CD4-positive, alpha-beta T cell treated with Interleukin-15 for 4 hours (primary cell): ENCODE measurements at places on chromosomes 6 and 20.

GRCh38 chr20:52279706-52280105, 88.1 kb upstream of the ZFP64 start:
- DNase-seq = no peak

DNA sequence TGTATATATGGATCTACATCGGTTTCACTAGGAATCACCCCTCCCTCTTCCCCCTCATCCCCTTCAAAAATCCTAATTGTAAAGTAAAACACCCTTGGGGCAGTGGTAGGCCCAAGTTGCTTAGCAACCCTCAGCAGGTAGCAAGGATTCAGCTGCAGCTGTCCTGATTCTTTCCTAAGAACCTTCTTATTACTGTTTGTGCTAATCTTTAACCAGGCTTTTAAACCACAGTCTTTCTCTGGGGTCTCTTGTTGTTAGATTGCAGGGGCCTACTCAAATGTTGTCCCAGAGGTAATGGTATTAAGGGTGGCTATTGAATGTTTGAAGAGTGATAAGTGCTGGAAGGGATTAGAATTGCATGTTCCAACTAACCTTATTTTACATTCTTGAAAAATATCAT, 46.4 kb downstream of the PRL start:
- DNase-seq = no peak

DNA sequence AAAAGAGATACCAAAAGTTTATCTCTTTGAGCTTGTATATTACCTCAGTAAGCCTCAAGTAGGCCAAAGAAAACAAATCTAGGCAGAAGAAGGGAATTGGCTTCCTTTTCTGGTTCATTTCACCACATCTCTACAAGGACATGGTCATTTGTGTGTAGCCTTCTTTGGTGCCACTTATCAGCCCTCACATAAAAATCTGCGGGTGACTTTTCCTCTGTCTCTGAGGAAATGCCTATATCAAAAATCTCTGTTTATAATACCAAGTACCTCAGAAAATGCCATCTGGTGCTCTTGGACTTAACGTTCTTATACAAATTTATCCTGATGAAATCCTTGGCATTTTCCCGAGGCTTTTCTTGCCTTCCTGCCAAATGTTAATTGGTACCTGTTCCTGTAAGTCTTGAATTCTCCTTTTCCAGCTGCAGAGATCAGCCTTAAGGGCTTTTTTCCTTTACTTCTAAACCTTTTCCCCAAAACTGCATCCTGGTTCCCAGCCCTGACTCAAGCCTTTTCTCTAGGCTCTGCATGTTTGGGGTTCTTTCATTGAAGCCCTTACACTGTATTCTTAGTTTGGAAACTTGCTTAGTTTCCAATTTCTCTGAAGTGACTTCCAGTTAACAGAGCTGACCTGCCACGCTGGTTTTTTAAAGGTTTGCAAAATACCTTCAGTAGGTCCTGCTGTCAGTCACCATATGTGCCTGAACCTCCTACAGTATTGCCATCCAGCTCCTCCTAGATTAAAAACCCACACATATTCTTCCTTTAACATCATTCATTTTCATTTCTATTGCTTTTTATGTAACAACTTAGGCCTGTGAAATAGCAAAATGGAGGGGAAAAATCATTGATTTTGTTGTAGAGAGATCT, 191.2 kb upstream of the PREP start:
- no peak for DNase-seq

- peak; percentile 27 for DNase-seq
These were observed 154.3 kb downstream of the VEGFA start for GRCh38 chr6:43924222-43924702.

- DNase-seq = no peak
These were observed 106.6 kb upstream of the SNX9 start for GRCh38 chr6:157716251-157716995.

DNA sequence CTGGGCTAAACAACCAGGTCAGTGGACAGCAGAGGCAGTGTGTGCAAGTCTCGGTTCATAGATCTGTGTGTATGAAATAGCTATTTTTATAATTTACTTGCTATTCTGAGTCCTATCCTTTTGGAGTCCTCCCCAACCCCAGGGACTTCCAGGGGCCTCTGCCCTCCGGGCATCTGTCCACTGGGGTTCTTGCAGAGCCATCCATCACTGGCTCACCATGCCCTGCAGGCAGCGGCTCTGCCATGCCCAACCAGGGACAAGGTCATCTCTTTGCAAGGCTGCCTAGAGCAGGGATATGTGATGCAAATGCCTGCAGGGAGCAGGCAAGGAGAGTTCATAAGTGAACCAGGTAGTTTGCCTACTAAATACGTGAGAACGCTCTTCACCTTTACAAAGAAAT, 10.5 kb upstream of the BEND3 start:
- DNase-seq = no peak

DNA sequence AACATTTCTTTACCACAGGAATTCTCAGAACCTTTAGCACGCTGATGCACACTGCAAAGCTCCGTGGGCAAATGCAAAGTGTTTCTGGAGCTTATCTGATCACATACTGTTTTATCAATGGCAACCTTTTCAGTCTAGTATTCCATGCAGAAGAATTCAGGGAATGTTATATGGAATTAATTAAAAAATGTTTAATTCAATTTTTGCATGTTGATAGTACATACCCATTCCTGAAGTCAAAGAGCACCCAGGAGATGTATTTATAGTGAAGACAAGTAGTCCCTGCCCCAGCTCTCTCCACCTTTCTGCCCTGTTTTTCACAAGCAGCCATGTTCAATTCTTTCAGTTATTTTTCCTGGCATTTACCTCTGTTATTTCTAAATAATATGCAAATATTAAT, 55.2 kb downstream of the DTNBP1 start:
- DNase-seq = no peak

GRCh38 chr6:110185879-110186278, 5.7 kb downstream of the CDC40 start:
- no peak for DNase-seq

DNA sequence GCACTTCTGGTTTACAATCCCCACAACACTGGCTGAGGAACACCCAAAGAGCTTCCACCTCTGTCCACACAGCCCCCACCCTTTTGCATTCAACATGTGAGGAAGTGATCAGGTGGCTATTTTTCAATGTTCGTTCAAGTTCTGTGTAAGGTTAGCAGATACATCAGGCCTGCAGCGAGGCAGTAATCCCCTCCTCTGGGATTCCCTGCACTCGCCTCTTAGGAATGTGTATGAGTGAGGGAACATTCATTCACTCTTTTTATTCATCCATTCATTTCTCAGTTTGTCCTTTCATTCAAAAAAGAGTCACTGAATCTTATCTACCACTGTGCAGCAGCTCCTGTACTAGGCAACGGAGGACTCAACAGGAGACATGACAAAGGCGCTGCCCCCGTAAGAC, 236.4 kb upstream of the PRDM1 start:
- DNase-seq = no peak

DNA sequence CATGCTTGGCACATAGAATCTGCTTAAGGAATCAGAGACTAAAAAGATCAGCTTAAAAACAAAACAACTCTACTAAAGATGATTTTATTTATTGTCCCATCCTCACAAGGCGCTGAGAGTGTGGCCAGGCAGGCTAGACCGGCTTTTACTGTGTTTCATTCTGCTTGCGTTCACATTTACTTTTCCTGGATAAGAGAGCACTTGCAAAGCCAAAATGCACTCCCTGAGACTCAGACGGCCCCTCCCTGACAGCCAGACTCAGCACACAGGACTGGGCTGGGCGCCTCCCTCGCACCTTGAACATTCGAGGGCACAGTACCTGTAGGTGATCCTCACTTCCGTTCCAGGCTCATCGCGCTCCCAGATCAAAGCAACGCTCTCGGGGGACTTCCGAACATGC, 10.2 kb downstream of the ACSS1 start:
- DNase-seq = peak; percentile 17

GRCh38 chr20:21398109-21399004, 1.0 kb upstream of the NKX2-4 start:
- DNase-seq = no peak

DNA sequence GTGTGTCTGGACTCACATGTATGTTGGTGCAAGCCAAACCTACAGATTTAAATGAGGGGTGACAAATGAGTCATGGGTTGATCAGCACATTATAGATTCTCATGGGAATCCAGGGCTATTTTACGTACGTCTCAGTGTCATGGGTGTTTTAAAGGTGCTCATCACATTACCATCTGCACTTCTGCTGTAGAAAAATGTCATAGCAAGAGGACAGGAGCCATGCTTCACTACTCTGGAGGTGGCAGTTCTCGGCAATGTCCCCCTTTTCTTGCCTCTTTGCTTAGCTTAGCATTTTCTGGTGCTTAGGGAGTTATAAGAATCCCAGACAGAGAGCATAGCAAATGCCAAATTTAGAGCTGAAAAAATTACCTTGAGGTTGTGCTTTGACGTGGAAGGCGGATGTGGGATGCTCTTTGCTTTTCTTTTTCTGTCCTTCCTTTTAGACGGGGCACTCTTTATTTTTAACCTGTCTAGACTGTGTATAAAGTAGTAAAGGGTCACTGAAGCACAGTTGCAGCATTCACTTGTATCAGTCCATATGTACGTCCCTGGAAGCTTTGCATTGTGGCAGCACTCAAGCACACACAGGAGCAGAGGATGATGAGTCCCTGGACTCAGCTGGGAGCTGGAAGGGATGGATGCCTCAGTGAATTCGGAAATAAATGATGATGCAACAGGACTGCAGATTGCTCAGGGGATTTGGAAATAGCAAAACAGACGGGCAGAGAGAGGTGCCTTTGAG, 139.7 kb downstream of the SYNDIG1 start:
- no peak for DNase-seq

- no peak for DNase-seq
These were observed 204.7 kb upstream of the ARG1 start for GRCh38 chr6:131368198-131368911.

GRCh38 chr6:96723362-96723761, 113.9 kb downstream of the GPR63 start:
- no peak for DNase-seq

DNA sequence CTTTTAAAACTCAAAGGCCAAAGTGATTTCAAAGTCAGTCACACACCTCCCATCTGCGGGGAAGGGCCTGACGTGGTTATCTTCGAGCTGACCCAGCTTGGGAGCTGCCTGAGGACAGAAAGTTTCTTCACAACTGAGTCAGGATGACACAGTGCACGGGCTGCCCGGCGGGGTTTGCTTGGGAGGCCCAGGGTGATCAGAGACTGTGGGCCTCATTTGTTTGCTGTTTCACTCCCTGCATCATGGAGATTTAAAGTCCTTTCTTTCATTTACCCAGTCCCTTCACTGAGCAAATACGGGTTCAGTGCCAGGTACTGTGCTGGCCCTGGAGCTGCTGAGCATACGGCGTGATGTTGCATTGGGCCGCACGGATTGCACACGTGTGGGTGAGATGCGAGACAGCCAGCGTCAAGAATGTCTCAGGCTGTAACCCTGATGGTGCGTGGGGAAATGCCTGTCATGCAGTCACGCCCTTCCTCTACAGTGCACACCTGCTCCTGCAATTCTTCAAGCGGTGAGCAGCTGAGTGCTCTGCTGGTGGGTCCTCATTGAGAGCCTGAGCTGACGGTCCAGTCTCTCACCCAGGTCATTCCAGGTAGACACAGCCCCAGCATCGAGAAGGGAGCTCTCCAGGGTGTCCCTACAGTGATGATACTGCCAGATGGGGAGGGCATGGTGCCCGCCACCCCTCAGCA, 82.7 kb upstream of the PMEPA1 start:
- DNase-seq = no peak

- peak; percentile 18 for DNase-seq
These were observed 544 bp upstream of the HLA-C start for GRCh38 chr6:31272436-31272835.

DNA sequence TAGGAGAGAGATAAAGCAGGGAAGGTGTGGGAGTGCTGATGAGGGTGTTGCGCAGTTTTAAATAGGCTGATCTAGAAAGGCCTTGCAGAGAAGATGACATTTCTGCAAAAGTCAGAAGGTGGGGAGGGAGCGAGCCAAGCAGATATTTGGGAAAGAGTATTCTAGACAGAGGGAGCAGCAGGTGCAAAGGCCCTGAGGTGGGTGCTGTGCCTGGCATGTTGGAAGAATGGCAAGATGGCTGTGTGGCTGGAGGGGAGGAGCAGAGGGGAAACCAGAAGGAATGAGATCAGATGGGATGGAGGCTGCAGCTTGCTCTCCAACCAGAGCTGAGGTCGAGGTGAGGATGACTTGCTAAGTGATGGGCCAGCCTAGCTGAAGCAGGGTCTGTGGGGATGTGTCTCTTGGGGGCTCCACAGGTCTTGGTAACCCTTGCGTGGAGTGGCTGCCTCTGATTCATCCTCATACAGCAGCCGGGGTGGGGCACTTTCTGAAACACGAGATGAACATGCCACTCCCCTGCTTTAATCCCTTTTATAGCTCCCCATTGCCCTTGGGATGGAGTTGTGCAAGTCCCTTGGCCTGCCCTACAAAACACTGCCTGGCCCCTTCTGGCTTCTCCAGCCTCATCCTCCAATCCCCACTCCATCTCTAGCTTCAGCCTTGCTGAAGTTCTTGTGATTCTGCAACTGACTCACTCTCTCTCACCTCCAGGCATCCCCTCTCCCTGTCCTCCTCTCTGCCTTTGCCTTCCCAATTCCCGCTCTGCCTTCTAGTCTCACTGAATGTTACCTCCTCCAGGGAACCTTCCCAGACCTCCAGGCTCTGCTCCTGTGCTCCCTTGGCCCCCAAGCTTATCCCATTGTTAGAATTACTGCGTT, 94.1 kb downstream of the CDH22 start:
- DNase-seq = no peak

GRCh38 chr6:147974376-147974775, 368.3 kb upstream of the SASH1 start:
- no peak for DNase-seq

DNA sequence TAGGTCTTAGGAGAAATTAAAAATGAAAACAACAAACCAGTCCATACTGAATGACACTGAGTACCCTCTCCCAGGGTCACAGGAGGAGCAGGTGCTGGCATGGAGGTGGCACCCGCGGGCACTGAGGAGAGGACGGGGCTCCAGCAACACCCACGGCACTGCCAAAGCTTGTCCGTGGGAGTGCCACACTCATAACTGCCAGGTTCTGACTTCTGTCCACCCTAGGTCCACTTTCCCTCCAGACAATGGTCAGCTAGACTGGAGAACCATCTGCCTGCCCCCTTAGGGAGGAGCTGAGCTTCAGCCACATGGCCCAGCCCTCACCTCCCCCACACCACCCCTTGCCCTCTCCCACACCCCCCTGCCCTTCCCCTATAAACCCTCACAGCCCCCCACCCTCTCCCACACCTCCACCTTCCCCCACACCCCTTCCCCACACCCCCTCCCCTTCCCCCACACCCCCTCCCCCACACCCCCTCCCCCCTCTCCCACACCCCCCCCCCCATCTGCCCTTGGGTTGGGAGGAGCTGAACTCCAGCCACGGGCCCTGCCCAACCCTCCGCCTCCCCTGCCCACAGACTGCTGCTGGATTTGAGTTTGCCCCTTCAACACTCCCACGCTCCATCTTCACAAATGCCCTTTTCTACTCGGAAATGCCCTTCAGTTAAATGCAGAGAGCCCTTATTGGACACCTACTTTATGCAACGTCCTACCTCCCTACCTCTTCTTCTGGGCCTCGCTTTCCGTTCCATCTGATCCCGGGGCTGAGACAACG, 129.6 kb downstream of the TAF4 start:
- no peak for DNase-seq

DNA sequence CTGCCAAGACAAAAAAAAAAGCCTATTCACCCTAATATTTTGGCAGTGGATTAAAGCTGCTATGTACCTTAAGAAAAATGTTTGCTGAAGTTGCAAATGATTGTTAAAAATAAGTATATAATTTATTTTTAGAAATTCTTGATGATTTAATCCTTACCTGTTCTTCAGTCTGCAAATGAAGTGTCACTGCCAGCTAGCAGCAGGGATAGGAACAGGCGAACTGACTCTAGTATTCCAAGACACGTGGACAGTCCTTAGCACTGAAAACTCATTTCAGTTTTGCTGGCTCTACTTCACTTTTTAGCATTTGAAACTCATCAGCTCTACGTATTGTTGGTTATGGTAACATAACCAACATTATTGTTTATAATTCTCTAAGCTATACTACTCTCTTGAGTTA, 204.4 kb upstream of the ID4 start:
- no peak for DNase-seq
